DMS 273 treated with DMSO at 0.1 percent for 48 hours (cell line): ENCODE measurements at places on chromosomes 6 and 20.

- DNase-seq, result no peak
Measured at GRCh38 chr20:35838205-35838604, 66.4 kb downstream of the PHF20 start.

GRCh38 chr20:37498066-37498665, 22.9 kb upstream of the NNAT start:
- DNase-seq, result no peak

DNA sequence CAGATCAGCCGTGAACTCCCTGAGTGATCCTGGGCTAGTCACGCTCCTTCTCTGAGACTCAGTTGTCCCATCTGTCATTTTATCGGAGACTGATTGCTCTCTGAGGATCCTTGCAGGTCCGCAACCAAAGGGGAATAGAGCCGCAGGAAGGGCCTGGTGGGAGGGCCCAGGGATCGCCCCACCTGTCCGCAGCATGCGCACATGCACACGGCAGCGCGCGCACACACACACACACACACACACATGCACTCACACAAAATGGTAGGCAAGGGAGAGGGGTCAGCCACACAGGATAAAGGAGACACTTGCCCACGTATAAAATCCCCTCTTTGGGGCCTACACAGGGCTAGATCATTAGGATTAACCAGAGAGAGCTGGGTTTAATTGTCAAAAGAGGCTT, 95.6 kb upstream of the FOXP4 start:
- DNase-seq, result no peak

GRCh38 chr6:123380257-123380656, 256.5 kb downstream of the TRDN start:
- no peak for DNase-seq

GRCh38 chr20:58701431-58702160, 9.0 kb downstream of the NPEPL1 start:
- no peak for DNase-seq

- DNase-seq, result no peak
Measured at GRCh38 chr6:39391182-39391581, 68.7 kb upstream of the KCNK16 start.

GRCh38 chr6:21478411-21478810, 115.1 kb upstream of the SOX4 start:
- no peak for DNase-seq

GRCh38 chr6:24529985-24530384, 35.2 kb downstream of the ALDH5A1 start:
- DNase-seq, result no peak

DNA sequence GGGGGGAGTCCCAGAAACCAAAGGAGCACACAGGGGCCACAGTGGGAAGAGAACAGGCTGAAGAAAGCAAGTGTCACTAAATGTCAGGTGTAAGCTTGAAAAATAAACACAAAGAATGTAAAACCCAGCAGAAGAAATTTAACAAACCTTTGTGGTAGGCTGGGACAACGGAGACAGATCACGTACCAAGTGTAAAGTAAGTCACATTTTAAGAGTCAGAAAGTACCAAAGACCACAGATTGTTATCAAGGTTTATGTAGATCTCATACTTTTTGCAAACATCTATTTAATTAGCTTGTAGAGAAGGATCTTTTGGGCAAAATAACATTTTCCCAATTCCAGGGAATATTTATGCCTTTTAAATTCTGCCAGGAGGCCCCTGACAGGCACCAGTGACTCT, 1.6 kb downstream of the CLIC5 start:
- no peak for DNase-seq

- DNase-seq, result peak; percentile 91
Measured at GRCh38 chr6:110180228-110181008, at the start of gene CDC40. Gene CDC40 (plus strand): TSS chr6:110180427. CDS start chr6:110180445, 18 bp downstream.

GRCh38 chr6:37838219-37838921, 18.8 kb downstream of the ZFAND3 start:
- no peak for DNase-seq

GRCh38 chr6:166691199-166691598, 64.1 kb upstream of the RPS6KA2 start:
- DNase-seq, result no peak

GRCh38 chr6:109239651-109240321, 142.5 kb downstream of the CD164 start:
- no peak for DNase-seq

- peak; percentile 64 for DNase-seq
Measured at GRCh38 chr6:35016502-35017321, 124.4 kb downstream of the TCP11 start.

DNA sequence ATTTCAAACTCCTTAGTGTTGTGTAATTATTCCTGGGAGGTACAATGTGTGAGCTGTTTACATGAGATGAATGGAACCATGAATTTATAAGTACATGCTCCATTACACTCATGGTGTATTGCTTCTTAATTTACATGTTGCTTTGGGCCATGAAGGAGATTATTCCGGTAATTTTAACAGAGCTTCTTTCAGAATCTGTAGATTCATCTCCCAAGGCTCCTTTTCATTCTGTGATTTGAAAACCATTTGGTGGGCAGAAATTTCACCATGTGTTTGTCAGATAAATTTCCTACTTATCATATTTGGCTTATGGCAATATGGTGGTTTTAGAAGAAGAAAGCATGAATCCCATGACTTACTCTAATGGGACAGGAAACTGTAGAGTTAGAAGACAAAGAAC, 421.6 kb upstream of the EYS start:
- no peak for DNase-seq

GRCh38 chr20:5642155-5642981, 107.8 kb upstream of the SHLD1 start:
- no peak for DNase-seq

DNA sequence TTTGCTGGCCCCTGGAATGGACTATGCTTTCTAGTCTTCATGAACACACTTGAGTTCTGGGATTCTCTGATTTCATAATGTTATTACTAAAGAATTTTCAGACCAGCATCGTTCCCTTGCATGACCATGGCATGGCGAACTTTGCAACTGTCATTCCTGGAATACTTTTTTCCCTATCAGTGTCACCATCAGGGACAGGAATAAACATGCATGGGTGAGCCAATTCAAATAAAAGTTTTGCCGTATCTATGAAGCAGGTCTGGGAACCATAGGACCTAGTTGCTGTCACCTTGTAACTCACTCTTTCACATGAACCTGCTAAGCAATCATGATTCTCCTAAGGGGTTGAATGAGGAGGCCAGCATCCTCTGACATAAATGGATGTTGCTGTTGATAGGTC, 68.2 kb upstream of the AGPAT4 start:
- no peak for DNase-seq

DNA sequence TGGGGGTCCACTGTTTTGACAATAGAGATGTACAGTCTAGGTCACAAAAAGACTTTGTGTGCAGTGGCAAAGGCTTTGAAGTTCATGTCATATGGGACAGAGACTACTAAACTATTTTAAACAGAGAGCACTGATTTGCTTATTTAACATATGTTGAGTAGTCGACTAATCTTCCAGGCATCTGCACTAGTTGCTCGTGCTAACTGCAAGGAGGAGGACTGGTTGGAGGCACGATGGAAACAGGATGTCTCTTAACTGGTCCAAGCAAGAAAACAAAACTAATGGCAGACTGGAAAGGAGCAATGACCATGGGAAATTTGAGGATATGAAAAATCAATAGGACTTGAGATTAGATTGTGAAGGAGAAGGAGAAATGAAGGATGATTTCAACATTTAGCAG, 28.5 kb upstream of the ERVFRD-1 start:
- no peak for DNase-seq

DNA sequence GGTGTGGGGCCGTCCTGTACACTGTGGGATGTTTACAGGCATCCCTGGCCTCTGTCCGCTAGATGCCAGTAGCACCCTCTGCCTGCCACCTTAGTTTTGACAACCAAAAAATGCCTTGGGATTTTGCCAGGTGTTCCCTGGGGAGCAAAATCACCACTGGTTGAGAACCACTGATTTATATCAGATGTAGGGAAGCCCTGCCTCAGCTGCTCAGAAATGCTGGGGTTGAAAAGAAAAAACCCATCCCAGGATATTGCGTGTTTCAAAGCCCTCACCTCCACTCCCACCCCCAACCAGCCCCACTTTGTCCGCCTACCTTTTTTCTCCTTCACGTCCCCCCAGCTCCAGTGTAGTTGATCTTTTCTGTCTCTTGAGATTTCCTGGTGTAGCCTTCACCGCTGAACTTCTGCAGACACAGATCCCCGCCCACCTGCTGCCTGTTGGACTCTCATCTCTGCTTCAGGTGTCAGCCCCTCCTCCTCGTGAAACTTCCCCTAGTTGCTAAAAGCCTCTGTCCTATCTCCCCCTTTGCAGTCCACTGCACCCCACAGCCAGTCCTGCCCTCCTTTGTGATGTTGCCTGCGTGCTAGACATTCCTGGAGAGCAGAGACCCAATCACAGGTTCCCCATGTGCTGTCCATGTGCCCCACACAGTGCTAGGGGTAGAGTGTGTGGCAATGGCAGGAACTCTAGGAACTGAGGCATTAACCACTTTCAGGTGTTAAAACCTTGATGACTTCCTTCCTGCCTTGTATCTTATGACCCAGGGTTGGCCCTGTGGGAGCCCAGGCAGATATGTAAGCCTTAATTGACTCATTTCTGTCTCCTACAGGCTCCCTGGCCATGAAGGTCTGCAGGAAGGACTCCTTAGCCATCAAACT, 98.9 kb downstream of the TBC1D7 start:
- DNase-seq, result no peak

DNA sequence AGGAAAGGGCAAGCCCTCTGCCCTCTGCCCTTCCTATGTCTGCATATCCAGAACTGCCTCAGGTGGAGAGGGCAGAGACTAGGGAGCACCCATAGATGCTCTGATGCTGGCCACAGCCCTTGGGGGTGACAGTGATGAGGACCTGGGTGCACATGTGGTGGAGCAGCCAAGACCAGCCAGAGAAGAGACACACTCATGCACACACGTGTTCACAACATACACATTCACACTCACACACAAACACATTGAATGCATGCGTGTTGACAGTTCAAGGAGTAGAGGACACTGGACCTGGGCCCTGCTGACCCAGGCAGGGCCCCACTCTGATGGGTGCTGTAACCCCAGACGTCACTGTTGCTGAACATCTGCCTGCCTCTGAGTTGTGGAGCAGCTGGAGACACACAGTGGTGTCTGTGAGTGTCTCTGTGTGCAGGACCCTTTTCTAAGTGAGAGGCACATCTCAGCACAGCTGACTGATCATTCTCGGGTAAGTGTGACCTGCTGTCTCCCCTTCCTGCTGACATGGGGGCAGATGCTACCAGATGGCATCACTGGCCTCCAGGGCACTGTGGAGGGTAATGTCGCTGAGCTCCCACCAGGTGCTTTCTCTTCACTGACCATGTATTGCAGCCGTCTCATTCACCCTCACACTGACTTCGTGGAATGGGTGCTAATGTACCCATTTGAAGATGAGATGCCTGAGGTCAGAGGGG, 30.1 kb upstream of the MAS1L start:
- DNase-seq, result no peak

GRCh38 chr6:106857771-106858652, 116.5 kb downstream of the CD24 start:
- no peak for DNase-seq

DNA sequence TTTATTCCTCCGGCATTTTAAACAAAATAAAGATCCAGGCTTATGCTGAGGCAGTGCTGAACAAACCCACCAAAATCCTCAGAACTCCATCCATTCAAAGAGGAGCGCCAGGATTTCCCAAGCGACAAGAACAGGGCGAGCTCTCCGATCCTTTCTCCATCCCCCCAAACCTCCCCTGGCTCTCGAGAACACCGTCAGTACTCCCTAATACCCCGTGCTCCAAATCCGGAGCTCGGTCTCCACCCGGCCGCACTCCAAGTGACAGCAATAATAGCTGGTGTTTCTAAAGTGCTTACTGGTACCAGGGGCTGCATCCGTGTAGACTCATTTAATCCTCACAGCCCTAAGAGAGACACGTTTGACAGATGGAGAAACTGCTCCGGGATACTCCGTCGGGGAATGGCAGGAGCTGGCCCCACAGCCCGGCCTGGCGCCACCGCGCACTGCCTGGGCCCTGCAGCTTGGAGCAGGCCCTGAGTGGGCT, 277.1 kb upstream of the QKI start:
- DNase-seq, result no peak
